Adipose tissue (tissue), 3 donors: ENCODE measurements at places on chromosomes 16 and 17. TPM values are rescaled to one million over a fixed set of nuclear protein-coding genes. Genes with fewer than 3 reads are reported as not detected.

Gene GRAPL
- polyA plus RNA-seq: 3.8 TPM

Gene KRT33B
- polyA plus RNA-seq: not detected

Gene ATAD5
- 0.25 TPM for polyA plus RNA-seq

Gene MT4
- polyA plus RNA-seq: not detected

Gene SYT17
- 1.7 TPM for polyA plus RNA-seq

Gene PALB2
- polyA plus RNA-seq: 6.9 TPM

Gene ZSCAN10
- polyA plus RNA-seq: not detected

Gene CLDN9
- 0.30 TPM for polyA plus RNA-seq

Gene COL1A1
- polyA plus RNA-seq: 209 TPM

Gene HSPB9
- polyA plus RNA-seq: 0.09 TPM

Gene PRR35
- polyA plus RNA-seq: not detected

Gene CRYBA1
- not detected for polyA plus RNA-seq

Gene P3H4
- polyA plus RNA-seq: 9.7 TPM

Gene CDK5R1
- 0.52 TPM for polyA plus RNA-seq

Gene CUEDC1
- 46.2 TPM for polyA plus RNA-seq

Gene TMC8
- 5.9 TPM for polyA plus RNA-seq

Gene SNAI3
- polyA plus RNA-seq: 0.45 TPM

Gene SMURF2
- 13.0 TPM for polyA plus RNA-seq

Gene SCGB1C2
- 0.43 TPM for polyA plus RNA-seq

Gene NOB1
- 116 TPM for polyA plus RNA-seq

Gene ZDHHC1
- polyA plus RNA-seq: 8.9 TPM

Gene KRTAP1-5
- polyA plus RNA-seq: 0.07 TPM

Gene OR1A1
- not detected for polyA plus RNA-seq

Gene NACA2
- polyA plus RNA-seq: 0.15 TPM

Gene TVP23B
- 22.7 TPM for polyA plus RNA-seq

Gene CEP112
- 7.6 TPM for polyA plus RNA-seq

Gene CALB2
- 185 TPM for polyA plus RNA-seq

Gene CNGB1
- not detected for polyA plus RNA-seq

Gene PRSS36
- polyA plus RNA-seq: 3.4 TPM

Gene TRPV2
- 17.7 TPM for polyA plus RNA-seq

Gene KRT31
- not detected for polyA plus RNA-seq

Gene TNFSF13
- polyA plus RNA-seq: 42.6 TPM
